ENCODE measurements at places on chromosomes 3 and 15. TPM values are rescaled to one million over a fixed set of nuclear protein-coding genes. Genes with fewer than 3 reads are reported as not detected.

The RUBCN gene
- total RNA-seq: 40.3 TPM

The GABRR3 gene
- 0.05 TPM for total RNA-seq

The KNG1 gene
- not detected for total RNA-seq

The DPPA2 gene
- total RNA-seq: not detected

The PLSCR2 gene
- total RNA-seq: 0.11 TPM

The MAP1A gene
- total RNA-seq: 12.7 TPM

The TLR9 gene
- not detected for total RNA-seq

The CX3CR1 gene
- total RNA-seq: 2.1 TPM

The C2CD4A gene
- not detected for total RNA-seq

The NR2E3 gene
- not detected for total RNA-seq

The PGBD4 gene
- 3.8 TPM for total RNA-seq

The ACTRT3 gene
- total RNA-seq: 0.45 TPM

The FANCD2OS gene
- total RNA-seq: not detected

The KAT2B gene
- total RNA-seq: 72.9 TPM

The TGM5 gene
- 0.09 TPM for total RNA-seq

The PRSS50 gene
- total RNA-seq: not detected

The DUOX1 gene
- total RNA-seq: not detected

The KPNA1 gene
- 58.8 TPM for total RNA-seq

The WDR72 gene
- total RNA-seq: not detected

Measured in T-helper 2 cell treated with Interferon-gamma antibody and Interleukin-4, amounts not matched to agents 100 ng/mL and 5 ng/mL, for 36 hours (primary cell).